ENCODE measurements at places on chromosomes 12 and 14.
A peak's percentile ranks its signal among the peaks of the same experiment; 100 is the strongest.

GRCh38 chr12:129230995-129231394 is 377.7 kb downstream of the GLT1D1 start:
- no peak for DNase-seq

DNA sequence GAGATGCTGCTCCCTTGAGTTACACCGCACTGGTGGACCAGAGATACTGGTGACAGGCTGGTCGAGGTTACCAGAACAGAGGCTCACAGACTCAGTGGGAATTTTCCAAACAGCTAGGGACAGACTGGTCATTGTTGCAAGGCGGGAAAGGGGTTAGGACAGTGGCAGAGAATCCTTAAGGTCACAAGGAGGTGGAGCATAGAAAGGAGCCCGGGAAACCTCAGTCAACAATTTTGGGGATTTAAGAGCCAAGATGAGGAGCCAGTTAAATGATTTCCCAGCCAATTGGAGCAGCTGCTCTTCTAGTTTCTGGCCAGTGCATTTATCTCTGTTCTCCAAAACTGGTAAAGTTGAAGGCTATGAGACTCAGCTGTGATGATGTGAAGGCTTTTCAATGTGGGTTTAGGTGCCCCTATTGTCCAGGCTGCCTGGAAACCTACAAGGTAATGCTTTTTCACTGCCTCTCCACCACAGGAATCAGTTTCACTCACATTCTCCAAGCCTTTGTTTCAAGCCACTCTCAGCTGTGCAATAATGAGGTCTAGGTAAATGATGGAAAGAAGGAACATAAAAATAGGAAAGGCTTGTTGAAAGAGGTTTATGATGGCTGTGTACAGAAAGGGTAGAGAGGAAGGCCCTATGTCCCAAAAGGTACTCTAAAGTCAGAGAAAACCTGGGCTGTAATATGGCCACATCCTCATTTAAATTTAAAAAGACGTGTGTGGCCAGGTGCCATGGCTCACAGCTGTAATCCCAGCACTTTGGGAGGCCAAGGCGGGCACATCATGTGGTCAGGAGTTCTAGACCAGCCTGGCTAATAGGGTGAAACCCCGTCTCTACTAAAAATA is 7.0 kb upstream of the TNS2 start:
- no peak for DNase-seq

DNA sequence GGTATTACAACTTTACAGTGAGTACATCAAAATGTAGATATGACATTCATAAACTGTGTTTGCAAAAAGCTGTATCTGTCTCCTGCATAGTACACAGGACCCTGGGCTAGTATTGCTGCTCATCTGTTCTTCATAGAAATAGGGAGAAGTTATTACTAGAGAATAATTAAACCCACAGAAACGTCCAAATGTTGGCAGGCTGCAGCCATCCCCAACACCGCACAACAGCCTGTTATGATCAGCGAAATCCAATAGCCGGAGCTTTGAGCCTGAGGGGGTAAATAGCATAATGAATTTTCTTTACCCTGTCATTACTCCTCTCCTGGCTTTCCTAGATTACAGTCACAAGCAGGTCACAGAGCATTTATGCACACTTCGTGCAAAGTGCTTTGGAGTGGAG is 178.0 kb downstream of the DACT1 start:
- no peak for DNase-seq

DNA sequence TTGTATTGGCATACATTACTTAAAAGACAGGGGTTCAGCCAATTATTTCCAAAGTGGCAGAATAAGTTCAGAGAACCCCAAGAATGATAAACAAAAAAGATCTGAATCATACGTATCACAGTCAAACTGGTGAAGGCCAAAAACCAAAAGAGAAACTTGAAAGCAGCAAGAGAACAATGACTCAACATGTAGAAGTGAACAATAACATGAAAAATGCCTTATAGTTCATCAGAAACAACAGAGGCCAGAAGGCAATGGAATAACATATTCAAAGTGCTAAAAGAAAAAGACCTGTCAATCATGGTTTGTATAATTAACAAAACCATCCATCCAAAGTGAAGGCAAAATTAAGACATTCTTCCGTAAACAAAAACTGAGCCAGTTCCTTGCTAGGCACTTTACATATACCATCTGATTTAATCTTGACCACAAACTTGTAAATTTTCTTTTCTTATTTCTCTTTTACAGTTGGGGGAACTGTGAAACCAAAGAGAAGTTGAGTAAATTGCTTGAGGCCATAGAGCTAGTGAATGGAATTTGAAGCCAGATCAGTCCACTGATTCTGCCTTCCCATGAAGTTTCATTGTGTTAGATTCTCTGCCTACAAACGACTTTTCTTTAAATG is 232.1 kb upstream of the SEL1L start:
- DNase-seq: no peak

DNA sequence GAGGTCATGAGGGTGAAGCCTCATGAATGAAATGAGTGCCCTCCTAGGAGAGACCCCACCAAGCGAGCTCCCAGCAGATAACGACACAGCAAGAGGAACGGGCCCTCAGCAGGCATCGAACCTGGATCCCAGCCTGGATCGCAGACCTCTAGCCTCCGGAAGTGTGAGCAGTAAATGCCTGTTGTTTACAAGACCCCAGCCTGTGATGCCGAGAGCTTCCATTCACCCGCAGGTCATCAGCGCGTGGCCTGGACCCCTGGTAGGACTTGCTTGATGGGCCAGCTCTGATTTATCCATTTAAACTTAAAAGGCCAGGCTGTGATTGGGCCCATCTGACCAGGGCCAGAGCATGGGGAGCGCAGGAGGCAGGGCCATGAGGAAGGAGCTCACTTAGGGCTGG is 7.0 kb downstream of the TMEM179 start:
- DNase-seq: no peak

- peak; percentile 23 for DNase-seq
Observed at GRCh38 chr14:96852823-96853422, 55.7 kb downstream of the VRK1 start.

- DNase-seq: no peak
Observed at GRCh38 chr14:68865542-68865941, 72.7 kb upstream of the ZFP36L1 start.

DNA sequence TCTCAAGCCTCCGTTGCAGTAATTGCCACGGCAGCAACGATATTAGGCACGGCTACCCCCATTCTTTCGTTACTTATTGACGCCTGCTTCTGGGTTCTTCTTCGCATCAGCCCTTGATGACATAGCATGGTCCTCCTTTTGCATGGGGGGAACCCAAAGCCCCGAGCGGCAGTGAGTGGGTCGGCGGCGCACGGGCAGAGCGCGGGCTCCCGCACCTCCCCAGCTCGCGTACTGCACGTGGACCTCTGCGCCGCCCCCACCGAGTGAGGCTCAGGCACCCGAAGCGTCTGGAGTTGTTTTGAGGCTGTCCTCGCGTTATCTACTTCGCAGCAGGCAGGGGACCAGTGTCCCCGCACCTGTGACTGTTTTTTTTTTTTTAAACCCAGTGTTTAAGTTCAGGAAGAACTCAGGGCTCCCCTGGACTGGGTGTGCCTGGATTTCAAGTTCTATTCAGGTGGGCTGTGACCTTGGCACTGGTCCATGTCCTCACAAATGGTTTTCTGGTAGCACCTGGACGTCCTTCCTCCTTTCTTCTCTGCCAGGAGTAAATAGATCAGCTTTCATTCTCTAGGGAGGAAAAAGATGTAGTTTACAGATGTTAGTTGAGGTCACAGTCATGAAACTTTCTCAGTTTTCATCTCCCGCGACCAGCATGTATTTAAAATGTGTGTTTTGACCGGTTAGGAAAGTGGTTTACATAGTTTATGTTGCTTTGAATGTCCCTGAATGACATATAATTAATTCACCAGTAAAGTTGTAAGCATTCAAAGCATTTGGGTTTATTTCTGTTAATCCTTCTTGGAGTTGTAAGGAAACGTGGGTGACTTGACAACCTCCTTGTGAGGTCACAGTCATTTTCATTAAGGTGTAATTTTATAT is 1.4 kb upstream of the FOXN4 start:
- no peak for DNase-seq

- no peak for DNase-seq
Observed at GRCh38 chr14:77148510-77149231, 7.1 kb upstream of the ZDHHC22 start.

GRCh38 chr14:59328454-59328853 is 136.7 kb downstream of the GPR135 start:
- no peak for DNase-seq

DNA sequence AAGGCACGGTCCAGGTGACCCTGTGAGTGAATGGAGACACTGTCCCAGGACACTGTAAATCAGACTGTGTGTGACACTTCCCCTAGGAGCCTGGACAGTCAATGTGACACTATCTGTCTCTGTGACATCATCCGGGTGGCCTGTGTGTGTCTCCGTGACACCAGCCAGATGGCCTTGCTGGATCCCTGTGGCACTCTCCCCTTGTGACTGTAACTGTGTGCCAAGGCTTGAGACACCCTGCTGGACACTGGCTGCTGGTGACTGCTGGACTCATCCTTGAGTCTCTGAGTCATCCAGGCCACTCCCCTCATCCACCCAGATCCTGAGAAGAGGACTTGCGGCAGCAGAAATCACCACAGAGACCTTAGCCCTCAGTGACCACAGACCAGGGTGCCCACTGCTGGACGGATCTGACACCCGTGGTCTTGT is 51.6 kb downstream of the MVK start:
- DNase-seq: no peak

DNA sequence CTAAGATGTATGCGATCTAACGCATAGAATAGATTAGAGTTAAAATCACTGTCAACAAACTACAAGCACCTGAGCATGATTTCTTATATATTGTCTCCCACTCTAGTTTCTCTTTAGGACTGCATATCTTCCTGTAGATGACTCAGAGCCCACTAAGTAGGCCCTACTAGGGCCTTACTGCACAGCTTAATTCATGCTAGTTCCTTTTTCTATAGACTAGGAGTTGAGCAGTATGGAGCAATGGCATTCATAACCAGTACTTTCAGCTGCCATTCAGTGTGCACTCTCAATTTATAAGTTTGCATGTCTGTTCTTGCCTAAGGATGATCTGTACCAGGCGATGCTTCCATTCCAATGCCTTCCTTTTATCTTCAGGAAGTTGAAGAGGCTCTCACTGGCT is 103.5 kb downstream of the METTL25 start:
- DNase-seq: peak; percentile 23

DNA sequence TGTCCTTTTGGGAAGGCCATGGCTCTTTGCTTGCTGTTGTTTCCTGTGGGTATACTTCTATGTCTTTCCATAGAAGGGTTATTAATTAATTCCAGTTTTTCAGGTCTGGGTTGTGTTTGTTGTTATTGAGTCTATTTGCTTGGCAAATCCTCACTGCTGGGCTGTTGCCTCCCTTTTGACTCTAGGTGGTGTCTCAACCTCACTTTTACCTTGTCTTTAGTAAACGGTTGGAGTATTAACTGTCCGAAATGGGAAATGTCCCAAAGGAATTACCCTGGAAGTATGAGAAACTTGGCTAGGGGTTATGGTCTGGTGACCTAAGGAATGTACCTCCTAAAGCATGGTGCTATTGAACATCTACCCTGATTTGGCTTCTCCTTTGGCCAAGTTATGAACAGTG is 16.7 kb downstream of the PRH1 start:
- DNase-seq: no peak

GRCh38 chr12:15852383-15852782 is 29.8 kb upstream of the STRAP start:
- no peak for DNase-seq

- DNase-seq: no peak
Observed at GRCh38 chr14:101508948-101509729, 52.2 kb upstream of the DIO3 start.

DNA sequence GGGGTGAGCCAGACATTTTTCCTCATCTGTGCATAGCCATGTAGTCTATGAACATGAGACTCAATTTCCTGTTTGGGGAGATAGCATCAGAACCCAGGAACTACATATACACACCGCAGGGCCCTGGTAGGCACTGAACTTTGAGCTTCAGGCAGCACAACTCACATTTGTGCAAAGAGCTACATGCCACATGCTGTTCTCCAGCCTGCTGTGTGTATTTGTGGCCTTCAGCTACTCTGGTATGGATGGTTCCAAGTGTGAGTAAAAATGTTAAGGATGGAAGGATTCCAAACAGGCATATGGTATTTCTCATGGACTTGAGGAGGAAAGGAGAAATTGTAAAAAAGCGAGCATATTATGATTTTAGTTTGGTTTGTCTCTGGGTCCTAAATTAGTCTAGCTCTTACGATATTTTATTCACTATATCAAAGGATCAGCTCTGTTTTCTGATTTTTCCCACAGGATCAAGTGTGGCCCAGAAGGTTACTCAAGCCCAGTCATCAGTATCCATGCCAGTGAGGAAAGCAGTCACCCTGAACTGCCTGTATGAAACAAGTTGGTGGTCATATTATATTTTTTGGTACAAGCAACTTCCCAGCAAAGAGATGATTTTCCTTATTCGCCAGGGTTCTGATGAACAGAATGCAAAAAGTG is 422.4 kb upstream of the OR4E1 start:
- DNase-seq: no peak

DNA sequence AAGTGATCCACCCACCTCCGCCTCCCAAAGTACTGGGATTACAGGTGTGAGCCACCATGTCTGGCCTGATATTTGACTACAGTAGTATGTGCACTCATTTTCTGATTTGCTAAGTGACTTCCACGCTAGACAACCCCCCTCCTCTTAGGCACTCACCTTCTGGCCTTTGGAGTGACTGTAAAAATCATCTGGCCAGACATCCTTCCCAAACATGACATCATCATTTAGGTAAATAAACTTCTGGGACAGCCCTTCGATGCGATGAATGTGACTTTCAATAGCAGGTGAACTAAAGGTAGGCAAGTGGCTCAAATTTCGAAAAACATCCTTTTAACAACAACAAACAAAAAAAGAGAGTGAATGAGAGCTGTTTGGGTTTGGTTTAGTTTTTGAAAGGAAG is 30.6 kb upstream of the SYCP3 start:
- no peak for DNase-seq

DNA sequence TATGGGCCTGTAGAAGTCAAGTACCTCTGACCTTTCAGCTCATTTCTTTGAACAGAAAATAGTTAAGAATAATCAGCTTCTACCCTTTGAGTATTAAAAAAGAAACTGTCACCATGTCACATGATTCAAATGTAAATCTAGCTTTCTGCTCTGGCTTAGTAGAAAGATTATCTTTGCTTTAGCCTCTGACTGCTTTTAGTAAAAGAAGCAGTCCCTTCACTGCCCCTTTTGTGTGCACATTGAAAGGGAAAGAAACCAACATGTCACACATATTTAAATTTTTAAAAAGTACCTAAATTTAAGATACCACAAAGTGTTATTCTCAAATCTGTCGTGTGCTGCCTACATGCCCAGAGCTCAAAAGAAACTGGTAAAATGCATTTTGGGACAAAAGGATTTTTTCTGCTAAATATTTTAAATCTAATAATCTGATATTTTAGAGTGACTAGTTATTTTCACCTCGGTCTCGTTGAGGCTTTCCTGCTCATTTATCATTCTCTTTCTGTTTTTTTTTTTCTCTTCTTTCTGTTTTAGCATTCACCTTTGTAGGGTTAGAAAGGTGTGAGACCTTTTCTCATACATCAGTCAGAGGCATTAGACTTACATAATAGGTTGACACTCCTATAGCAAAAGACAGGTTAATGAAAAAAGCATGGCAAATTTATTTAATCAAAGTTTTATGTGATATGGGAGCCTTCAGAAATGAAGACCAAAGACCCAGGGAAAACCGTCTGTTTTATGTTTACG is 41.3 kb downstream of the SLC16A7 start:
- DNase-seq: no peak

All from keratinocyte (primary cell).